Fibroblast of skin of left quadriceps (primary cell): ENCODE measurements at places on chromosomes 12 and 14.

DNA sequence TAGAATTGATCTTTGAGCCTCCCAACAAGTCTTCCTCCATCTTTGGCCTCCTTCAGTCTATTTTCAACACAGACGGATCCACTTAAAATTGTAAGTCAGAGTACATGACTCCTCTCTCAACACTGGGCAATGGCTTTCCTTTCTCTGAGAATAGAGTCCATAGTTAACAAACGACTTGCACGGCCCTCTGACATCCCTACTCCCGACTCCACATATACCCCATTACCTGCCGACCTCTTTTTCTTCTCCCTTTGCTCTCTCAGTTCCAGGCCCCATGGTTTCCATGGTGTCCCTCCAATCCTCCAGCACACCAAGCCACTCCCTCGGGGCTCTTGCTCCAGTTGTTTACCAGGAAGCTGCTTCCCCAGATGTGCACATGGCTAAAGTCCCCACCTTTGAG lies 84.7 kb downstream of the DNAI7 start:
- DNase-seq, result no peak

DNA sequence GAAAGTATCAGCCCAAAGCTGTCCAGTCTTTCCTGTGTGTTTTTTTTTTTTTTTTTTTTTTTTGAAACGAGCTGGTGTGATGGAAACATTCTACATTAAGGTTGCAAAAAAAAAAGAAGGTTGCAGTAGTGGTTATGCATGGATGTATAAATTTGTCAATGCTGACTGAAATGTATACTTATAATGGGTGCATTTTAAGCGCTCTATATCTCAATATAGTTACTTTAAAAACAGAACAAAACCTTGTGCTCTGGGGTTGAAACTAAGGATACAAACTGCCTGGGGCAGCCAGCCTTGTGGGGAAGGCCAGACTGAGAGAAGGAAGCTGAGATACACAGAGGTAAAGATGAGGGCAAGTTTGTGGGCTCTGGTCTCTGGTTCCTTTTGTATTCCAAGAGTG lies 87.3 kb upstream of the RMST start:
- DNase-seq, result no peak

- DNase-seq, result no peak
These were observed 1155.2 kb downstream of the TMEM121 start for GRCh38 chr14:106681568-106681967.

- DNase-seq, result peak; percentile 7
These were observed 1154.7 kb upstream of the FLRT2 start for GRCh38 chr14:84375235-84375634.

- DNase-seq, result peak; percentile 80
These were observed 132.1 kb downstream of the RAD51B start for GRCh38 chr14:67951529-67952135.

GRCh38 chr12:87784350-87784749 lies 244.9 kb downstream of the C12orf50 start:
- DNase-seq, result no peak

GRCh38 chr12:11580125-11580751 lies 69.2 kb upstream of the ETV6 start:
- peak; percentile 66 for DNase-seq

DNA sequence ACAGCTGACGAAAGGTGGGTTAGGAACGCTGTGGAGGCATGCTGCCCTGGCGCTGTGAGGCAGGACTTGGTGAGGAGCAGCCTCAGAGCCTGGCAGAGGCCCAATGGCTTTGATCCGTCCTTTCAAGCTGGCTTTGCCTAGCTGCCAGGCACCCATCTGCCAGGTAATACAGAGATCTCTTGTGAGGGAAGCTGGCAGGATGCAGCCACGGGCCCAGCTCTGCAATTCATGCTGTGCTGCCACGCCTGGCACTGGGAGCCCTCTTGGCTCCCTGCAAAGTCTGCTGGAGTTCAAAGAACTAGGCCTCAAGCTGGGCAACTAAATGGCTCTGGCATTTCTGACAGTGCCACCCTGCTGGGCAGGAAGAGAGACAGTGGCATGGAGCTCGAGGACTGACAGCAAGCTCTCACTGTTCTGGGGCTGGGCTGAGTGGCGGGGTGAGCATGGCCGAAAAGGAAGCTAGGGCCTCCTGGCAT lies 18.7 kb downstream of the IQSEC3 start:
- no peak for DNase-seq

DNA sequence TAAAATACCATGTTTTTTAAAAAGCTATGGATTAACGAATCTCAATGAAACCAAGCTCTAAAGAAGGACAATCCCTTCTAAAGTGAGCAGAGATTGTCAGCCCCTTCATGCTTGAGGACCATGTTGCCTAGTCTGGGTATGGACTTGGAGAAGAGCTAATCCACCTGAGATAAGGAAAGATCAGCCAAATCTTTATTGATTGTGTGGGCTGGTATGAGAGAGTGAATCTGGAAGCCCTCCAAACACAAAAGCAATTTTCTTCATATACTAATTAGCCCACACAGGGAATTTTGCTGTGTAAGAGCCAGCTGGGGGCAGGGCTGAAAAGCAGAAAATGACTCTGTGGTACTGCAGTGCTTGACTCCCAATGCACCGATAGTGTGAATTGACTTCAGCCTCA lies 47.4 kb upstream of the DICER1 start:
- DNase-seq, result no peak

GRCh38 chr14:90671382-90672234 lies 144.6 kb downstream of the TTC7B start:
- DNase-seq, result no peak

- DNase-seq, result no peak
These were observed 44.0 kb upstream of the HIF1A start for GRCh38 chr14:61651355-61651754.

DNA sequence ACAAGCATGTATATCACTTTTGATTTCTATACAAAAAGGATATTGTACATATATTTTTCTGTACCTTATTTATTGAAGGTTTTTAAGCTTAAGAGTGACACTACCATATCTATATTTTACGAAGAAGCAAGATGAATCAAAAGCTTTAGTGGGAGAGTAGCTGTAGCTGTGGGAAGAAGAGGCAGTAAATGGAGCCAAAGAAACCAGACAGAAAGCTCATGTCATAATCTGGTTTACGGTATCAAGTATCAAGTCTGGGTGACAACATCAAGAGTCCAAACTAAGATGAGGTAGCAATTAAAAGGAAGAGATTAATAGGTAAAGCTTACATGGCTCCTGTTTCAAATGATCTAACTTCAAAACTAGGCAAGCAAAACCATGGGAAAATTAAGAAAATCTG lies 54.8 kb downstream of the CEP83 start:
- no peak for DNase-seq

- peak; percentile 42 for DNase-seq
These were observed 4.4 kb downstream of the AMHR2 start for GRCh38 chr12:53427905-53428594.

- DNase-seq, result no peak
These were observed 57.3 kb upstream of the MUCL1 start for GRCh38 chr12:54796991-54797390.

- peak; percentile 77 for DNase-seq
These were observed 245.3 kb downstream of the ZFP36L1 start for GRCh38 chr14:68547305-68548193.

- DNase-seq, result peak; percentile 68
These were observed 17.9 kb upstream of the NID2 start for GRCh38 chr14:52086711-52087110.

GRCh38 chr14:70842851-70843462 lies 33.6 kb upstream of the MAP3K9 start:
- DNase-seq, result no peak

- DNase-seq, result peak; percentile 8
These were observed 26.1 kb upstream of the MYF6 start for GRCh38 chr12:80681287-80681686.

GRCh38 chr14:89490466-89490865 lies 73.4 kb upstream of the FOXN3 start:
- DNase-seq, result no peak

DNA sequence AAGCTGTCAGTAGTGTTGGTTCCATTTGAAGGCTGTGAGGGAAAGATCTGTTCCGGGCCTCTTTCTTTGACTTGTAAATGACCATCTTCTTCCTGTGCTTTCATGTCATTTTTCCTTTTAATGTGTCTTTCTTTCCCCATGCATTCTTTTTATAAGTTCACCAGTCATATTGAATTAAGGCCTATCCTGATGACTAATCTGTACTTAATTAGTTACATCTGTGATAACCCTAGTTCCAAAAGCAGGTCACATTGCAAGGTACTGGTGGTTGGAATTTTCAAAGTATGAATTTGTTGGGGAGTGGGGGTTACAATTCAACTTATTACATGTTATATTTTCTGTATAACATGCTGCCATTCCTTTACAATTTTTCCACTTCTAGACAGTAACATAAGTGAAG lies 1642.1 kb upstream of the FLRT2 start:
- peak; percentile 49 for DNase-seq

GRCh38 chr12:93738199-93739058 lies 61.3 kb downstream of the CRADD start:
- DNase-seq, result no peak

GRCh38 chr14:55423969-55424368 lies 12.3 kb upstream of the ATG14 start:
- DNase-seq, result no peak

DNA sequence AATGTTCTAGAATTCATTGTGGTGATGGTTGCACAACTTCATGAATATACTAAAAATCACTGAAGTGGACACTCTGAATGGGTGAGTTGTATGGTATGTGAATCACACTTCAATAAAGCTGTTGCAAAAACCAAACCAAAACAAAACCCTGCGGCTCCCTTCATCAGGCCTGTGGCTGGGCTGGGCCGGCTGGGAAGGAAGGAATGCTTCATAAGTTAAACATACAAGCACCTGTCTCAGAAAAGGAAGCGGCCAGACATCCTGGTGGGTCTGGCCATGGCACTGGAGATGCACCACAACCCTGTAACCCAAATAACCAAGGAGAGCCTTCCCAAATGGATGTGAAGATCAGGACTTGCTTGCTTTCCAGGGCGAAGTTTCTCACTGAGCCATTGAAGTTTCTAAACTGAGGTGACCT lies 34.9 kb downstream of the TTC7B start:
- DNase-seq, result no peak

DNA sequence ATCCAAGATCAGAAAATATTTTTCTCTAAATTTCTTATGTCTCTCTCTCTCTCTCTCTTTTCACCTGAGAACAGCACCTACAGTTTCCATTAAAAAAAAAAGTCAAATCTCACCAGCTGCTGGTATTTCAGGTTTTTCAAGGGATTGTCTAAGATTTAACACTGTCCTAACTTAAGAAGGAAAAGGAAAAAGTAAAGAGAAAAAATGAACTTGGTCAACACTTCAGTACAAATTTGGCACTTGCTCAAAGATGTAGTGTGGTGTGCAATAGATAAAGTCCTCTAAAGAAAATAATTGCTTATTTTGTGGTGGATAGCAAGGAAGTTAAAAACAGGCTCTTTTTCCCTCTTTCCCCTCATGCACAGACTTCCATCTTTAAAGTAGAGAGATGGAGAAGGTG lies 416.2 kb downstream of the SOX5 start:
- no peak for DNase-seq

DNA sequence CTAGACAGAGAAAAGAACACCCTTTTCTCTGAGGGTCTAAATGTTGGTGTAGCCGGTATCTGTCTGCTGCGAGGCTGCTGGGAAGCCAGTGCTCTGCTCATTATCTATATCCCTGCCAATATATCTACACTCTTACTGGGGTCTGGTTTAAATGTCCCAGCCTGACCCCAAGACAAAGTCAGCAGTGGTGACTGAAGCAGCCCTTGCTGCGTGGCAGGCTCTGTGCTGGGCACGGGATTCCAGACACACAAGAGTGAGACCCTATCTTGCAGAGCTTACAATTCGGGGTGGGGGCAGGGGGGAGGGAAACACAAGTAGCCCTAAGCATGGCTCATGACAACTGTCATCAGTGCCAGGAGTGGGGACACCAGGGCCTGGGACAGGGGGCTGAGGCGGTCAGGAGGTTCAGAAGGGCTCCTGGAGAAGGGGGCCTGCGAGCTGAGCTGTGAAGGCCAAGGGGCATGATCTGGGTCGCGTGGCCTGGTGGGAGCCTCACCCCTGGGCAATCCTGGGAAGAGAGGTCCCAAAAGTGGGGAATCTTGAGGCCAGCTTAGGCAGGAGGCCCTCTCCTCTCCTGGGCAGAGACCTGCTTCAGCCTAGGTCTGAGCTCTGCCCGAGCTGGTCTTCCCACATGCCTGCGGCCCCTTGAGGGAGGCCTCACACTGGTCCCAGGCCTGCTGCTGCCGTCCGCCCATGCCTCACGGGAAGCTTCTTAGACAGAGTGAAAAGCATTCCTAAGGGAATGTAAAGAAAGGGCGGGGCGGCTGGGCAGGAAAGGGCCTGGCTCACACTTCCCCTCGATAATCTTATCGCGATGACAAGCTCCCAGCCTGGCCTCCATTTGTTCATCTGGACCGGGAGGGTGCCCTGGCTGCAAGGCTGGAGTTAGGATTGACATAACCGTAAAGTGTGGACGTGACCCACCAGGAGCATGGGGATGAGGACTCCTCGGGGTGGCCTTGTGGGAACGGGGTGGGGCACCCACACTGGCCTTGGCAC lies 7.3 kb upstream of the RCOR1 start:
- DNase-seq, result no peak

DNA sequence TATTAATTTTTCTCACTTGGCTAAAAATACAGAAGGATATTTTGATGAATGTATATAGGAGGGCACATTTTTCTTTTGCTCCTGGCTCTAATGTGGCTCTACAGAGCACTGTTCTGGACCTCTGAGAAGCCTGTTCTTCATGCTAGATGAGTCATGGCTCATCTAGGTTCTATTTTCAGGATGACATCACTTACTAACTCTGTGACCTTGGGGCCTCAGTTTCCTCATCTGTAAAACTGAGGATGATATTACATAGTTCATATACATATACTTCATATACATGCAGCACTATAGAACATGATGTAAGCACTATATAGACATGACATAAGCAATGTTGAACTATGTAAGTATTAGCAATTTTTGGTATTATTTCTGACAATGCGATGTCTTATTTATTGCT lies 35.8 kb downstream of the SOCS2 start:
- DNase-seq, result no peak

DNA sequence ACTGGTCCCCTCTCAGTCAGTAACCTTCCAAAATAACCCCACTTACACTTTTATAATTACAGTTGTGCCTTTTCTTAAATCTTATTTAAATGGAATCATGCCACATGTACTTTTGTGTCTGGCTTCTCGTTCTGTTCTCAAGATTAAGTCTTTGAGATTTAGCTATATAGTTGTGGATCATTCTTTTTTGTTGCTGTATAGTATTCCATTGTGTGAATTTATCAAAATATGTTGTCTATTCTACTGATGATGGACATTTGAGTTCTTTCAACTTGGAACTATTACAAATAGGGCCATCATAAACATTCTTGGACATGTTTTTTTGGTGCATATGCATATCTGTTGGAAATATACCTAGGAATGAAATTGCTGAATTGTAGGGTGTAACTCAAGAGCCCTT lies 9.0 kb downstream of the OAS3 start:
- DNase-seq, result no peak

DNA sequence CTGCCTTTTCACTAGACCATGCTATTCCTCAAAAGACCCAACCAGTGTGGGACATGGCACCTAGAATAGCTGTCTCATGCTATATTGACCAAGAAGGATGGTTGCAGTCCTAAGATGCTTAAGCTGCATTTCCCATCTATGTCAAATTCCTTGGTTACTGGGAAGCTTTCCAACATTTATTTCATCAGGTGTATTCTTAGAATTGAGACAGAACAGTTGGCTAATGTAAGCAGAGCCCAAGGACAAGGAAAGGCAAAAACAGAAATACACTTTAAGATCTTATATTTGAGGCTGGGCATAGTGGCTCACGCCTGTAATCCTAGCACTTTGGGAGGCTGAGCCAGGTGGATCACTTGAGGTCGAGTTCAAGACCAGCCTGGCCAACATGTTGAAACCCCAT lies 24.7 kb downstream of the ARG2 start:
- DNase-seq, result no peak
